ENCODE measurements at places on chromosomes 4 and X.

- no peak for DNase-seq
These were observed 51.7 kb upstream of the SLC10A4 start for GRCh38 chr4:48431401-48431800.

- no peak for DNase-seq
These were observed 160.8 kb downstream of the NAA11 start for GRCh38 chr4:79164907-79165610.

- no peak for DNase-seq
These were observed 29.0 kb downstream of the LRBA start for GRCh38 chr4:150986085-150986484.

GRCh38 chr4:68338625-68339024 lies 11.3 kb downstream of the YTHDC1 start:
- no peak for DNase-seq

GRCh38 chr4:87521319-87521718 lies 7.9 kb downstream of the SPARCL1 start:
- no peak for DNase-seq

- DNase-seq, result no peak
These were observed 144.9 kb upstream of the MAD2L1 start for GRCh38 chr4:120211408-120212015.

DNA sequence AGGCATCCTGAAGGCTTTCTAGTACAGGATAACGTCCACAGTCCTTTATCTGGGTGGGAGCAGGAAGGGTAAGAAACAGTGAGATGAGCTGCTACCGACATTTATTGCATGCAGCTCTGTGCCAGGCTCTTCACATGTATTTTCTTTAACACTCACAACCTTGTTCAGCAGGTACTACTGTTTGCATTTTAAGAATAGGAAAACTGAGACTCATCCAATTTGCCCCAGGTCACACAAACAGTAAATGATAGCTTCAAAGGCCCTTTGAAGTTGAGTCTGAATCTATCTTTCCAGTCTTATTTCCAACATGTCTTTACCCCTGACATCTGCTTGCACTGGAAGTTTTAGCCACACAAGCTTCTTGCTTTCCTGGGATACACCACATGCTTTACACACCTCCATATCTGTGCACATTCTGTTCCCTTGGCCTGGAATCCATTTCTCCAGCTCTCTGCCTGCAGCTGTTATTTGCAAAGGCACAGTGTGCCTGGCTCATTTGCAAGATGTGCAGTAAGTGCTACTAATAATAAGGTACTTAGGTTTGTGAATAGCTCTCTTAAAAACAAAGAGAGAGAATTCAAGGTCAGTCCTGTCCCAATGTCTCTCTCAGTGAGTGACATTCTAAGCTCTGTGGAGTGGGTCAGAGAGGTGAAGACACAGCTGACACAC lies 61.2 kb downstream of the METTL14 start:
- no peak for DNase-seq

DNA sequence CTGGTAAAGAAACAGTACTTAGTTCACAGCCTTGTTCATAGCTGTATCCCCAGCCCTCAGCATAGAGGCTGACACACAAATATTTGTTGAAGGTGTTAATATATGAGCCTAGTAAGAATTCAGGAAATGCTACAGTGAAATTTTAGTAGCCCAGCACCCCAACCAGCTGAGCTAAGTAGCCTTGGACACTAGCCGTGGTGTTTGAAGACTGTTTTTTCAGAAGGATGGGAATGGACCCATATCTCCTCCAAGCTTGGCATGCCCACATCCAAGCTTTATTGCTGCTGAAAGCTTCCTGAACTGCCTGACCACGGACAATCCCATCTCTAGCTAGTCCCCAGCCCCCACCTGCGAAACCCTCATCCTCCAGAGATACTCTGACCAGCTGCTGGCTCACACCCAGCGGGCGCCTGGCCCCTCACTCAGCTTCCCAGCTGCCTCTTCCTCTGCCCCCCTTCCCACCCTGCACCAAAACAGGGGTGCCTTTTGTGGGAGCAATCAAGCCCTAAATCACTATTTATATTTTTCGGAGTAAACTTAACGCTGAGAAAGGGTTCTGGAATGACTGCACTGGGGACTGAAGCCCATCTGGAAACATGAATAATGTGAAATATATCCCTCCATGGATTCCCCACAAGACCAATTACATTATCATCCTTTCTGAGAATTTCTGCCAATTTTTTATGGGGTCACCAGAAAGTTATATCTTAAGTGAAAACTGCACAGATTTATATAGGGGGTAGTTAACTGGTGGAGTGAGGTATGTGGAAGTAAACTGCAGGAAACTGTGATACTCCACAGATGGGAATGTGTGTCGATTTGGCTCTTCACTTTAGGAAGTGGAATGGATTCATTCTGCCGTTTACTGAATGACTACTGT lies 41.1 kb upstream of the CBR4 start:
- DNase-seq, result no peak

- no peak for DNase-seq
These were observed 120.8 kb downstream of the ADAMTS3 start for GRCh38 chr4:72448231-72448630.

GRCh38 chr4:122739174-122739573 lies 6.7 kb downstream of the BBS12 start:
- DNase-seq, result no peak

GRCh38 chr4:184838249-184839074 lies 12.7 kb upstream of the ACSL1 start:
- DNase-seq, result no peak

DNA sequence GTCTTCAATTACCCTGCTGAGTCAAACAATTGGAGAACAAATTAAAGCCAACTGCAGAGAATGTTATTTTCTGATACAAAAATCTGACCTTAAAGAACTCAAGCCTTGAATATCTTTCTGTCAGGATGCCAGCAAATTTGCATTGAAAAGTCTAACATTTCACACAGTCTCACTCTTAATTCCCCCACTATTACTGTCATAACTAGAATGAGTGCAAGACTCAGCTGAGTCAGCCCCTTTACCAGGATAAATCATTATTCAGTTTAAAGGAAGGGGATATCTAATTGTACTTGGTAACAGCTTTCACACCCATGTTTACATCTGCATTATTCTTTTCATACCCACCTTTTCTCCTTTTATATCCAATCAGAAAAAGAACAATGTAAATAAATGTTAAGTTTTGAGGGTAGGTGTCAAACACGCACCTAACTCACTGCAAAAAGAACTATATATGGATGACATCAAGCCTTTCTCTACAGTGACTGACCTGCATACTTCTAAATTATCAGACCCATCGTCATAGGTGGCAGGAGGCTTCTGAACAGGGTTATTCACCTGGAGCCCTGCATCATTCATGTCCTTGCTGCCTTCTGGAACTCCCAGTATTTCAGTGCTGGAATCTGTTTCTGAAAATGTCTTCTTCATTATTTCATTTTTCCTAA lies 117.4 kb downstream of the TMA16 start:
- DNase-seq, result no peak

DNA sequence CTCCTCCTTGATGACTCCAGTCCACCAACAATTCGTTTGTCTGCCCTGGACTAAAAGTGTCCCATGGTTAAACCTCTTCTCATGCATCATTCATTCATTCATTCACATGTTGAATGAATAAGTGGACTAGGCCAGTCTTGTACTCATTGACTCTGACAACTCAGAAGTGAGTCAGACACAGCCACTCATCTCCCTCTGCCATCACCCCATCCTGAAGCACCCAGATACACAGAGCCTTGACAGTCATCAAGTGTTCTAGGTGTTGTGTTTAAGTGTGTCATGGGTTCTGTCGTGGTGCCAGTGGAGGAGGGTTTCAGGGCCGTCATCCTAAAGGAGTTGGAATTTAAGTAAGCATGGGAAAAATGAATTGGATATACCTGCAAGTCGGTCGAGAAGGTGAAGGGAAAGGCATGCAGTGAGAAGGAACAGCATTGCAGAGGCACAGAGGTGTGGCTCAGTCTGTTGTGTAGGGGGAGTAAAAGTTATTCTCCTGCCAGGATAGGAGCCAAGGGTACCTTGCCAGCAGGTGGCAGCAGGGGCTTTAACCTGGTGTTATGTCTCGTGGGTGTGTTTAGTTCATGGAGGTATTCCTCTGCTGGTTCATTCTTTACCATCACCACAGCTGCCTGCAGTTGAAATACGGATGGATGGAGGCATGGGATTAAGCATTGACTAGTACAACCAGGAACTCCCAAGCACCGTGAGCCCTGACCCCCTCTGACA lies 18.3 kb downstream of the MAGED2 start:
- DNase-seq, result no peak

- DNase-seq, result no peak
These were observed 175.9 kb downstream of the DCLK2 start for GRCh38 chr4:150253965-150254630.

DNA sequence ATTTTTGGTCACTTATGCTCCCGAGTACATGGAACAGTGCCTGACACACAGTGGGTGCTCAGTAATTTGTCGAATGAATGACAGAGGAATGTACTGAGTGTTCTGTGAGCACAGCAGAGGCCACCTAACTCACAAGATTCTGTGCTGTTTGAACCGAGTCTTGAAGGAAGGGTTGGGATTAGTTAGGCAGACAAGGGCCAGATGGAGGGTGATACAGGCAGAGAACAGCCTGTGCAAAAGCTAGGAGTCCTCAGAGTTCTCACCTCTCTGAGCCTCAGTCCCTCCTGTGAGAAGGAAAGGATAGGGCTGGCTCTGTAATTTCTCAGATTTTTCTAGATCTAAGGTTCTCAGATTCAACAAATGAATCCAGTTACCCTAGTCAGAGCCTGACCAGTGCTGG lies 108.8 kb downstream of the NHSL2 start:
- DNase-seq, result no peak

DNA sequence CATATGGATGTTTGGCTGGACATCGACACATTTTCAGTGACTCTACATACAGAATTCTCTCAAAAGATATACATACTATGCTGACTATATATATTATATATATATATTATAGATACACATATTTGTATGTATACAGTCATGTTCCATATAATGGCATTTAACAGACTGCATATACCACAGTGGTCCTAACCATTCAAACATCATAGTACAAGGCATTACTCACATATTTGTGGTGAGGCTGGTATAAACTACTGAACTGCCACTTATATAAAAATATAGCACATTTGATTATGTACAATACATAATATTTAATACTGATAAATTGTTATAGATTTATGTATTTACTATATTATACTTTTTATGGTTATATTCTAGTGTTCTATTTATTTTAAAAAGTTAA lies 168.5 kb downstream of the IL15 start:
- DNase-seq, result no peak

- no peak for DNase-seq
These were observed 75.0 kb downstream of the MGST2 start for GRCh38 chr4:139740531-139741041.

DNA sequence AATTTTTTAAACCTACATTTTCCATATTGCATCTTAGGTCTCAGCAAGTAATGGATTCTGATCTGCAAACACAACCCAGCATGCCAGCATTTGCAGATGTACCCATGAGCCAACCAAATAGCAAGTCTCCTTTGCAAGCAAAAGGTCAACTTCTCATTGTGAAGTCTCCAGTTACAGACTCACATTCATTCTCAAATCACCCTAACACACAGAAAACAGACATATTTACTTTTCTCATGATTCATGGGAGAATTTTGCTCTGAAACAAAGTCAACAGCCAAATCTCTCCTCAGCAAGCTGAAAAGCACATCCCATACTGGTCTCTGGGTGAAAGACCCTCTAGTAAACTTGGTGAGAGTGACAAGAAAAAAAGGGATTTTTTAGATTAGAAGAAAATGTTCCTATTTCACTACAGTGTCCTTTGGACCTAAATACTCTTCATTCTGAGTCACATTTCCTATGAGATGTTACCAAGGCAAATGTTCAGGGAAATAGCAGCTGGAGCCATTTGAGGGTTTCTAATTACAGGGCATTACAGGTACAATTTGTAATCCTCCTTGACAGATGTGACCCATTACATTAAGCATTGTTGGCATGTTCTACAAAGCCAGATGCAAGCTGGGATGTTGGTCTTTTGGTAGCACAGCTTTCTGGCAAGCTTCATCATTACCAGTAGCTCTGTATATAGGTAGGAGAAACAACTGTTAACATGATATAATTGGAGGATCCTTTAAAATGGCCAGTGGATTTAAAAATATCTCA lies 383.3 kb downstream of the SMARCA1 start:
- no peak for DNase-seq

GRCh38 chr4:121879135-121879534 lies 8.9 kb upstream of the BBS7 start:
- DNase-seq, result no peak

- DNase-seq, result no peak
These were observed 43.7 kb upstream of the FRMD7 start for GRCh38 chrX:132171478-132171877.

- no peak for DNase-seq
These were observed 556.5 kb upstream of the NR3C2 start for GRCh38 chr4:148998719-148999118.

GRCh38 chrX:65537229-65537628 lies 2.6 kb upstream of the LAS1L start:
- DNase-seq, result no peak

- DNase-seq, result no peak
These were observed 45.9 kb downstream of the USP11 start for GRCh38 chrX:47278691-47279090.

DNA sequence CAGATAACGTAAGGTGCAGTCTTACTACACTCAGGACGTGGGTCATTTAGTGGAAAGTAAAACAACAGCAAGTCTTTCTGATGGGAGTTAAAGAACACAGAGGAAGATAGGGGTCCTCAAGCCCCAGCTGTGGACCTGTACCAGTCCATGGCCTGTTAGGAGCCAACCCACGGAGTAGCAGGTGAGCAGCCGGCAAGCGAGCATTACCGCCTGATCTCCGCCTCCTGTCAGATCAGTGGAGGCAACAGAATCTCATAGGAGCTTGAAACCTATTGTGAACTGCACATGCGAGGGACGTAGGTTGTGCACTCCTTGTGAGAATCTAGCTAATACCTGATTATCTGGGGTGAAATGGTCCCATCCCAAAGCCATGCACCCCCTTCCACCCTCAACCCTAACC lies 1180.8 kb downstream of the FSTL5 start:
- DNase-seq, result no peak

DNA sequence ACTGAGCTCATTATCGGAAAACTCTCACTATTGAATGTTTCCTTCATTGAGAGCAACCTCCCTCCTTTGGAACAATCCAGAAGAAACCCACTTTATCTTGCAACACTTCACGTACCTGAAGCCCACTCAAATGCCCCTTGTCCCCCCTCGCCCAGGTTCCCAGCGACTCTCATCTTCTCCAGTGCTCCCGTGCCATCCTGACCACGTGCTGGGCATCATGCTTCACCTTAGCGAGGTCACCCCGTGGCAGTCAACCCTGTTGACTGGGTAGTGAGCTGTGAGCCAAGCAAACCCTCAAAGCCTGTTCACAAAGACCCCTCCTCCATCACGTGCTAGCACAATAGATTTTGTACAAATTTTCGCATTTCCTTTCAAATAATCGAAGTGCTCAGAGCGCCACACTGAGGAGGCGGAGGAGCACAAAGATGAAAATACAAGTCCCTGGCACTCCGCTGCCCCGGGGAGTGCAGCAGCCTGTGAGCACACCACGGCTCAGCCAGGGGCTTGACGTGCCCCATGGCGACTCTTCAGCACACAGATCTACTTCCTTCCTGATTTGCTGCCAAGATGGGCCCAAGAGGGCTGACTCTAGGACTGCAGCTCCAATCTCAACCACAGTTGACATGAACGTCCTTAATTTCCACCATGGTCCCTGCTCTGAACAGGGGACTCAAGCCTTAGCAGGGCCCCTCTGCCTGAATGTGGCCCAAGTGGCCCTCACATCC lies 15.6 kb downstream of the PDZD4 start:
- no peak for DNase-seq

All from NK-92 treated with Interleukin-12 subunit alpha and Interleukin-12 subunit beta, amount 100 ng/mL, for 24 hours (cell line).